ENCODE measurements at places on chromosomes 2 and 18.

- no peak for DNase-seq
Observed at GRCh38 chr2:101667823-101668222, 29.7 kb upstream of the MAP4K4 start.

DNA sequence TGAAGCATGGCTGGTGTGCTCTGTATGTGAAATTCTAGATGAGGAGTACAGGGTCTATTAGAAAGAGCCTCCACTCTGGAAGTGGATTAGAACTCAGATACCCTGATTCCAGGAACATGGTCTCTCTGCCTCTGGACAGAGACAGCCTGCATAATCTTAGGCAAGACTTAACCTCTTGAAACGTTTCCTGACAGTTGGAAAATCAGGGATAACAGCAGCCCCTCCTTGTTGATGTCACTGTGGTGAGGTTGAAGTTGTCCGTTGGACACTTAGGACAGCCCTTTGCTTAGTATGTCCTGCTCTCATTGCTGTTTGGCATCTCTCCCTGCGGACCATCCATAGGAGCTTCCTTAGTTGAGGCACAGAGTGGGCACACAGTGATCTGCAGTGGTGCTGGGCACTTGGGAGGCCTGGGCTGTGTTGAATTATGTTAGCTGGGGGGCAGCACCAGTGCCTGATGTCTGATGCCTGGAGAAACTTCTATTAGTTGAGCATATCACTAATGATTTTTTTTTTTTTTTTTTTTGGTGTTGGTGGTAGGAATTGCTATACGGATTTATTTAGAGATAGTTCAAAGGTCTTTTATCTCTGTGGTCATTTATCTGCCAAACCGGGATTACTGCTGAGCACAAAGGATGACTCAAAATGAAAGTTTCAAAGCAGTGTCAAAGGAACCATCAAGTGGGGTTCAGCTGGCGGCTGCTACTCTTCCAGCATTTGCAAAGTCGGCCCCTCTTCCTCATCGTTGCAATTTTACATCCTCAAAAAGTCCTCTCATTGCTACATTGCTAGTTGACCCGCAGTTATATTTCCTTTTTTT, 28.8 kb downstream of the SETBP1 start:
- DNase-seq, result no peak

- no peak for DNase-seq
Observed at GRCh38 chr2:118492335-118492734, 355.1 kb downstream of the EN1 start.

DNA sequence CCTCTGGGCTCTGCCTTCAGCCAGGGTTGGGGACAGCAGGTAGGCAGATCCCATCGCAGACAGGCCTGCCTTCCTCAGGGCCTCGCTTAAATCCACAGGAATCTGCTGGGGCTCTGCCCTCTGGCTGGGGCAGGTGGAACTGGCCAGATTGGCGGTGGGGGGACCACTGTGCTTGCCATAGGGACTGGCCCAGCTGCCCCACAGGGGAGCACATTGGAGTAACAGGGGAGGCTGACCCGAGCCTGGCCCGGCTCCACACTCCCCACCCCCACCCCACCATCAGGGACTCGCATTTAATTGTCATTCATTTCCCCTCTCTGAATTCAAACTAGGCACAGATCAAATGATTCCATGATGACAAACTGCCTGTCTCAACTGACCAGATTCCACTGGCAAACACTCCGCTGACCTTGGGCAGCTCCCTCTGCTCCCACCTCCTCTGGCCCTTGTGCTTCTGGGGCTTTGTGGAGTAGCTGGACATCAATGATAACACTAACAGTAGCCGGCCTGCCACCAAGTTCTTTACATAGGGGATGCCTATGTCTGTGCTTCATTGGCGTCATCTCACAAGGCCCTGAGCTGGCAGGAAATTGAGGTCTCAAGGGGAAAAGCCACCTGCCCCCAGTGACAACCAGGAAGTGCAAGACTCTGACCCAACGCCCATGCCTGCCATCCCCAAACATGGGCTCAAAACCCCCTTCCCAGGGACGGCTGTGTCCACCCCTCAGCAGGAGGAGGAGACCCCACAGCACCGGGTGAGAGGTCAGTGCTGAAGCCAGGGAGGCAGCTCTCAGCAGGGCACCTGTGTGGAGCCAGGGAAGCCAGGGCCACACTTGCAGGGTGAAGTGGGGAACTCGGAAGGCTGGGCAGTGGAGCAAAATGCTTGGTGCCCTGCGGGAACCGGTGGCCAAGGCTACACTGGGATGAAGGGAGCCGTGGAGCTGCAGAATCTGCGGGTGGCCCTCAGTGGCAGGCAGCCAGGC, 2.1 kb upstream of the B3GNT7 start:
- DNase-seq, result no peak

Data from NCI-H524 (cell line).